ENCODE measurements at places on chromosomes 5 and 9.

GRCh38 chr9:101849102-101849707 lies 110.8 kb upstream of the GRIN3A start:
- no peak for DNase-seq

GRCh38 chr9:113724202-113724601 lies 151.9 kb upstream of the ZNF618 start:
- DNase-seq: no peak

GRCh38 chr9:128124451-128124850 lies 3.1 kb downstream of the PTGES2 start:
- peak; percentile 22 for DNase-seq

GRCh38 chr5:1732945-1733344 lies 66.7 kb downstream of the MRPL36 start:
- peak; percentile 21 for DNase-seq

GRCh38 chr5:173971681-173972345 lies 17.2 kb upstream of the C5orf47 start:
- DNase-seq: no peak

DNA sequence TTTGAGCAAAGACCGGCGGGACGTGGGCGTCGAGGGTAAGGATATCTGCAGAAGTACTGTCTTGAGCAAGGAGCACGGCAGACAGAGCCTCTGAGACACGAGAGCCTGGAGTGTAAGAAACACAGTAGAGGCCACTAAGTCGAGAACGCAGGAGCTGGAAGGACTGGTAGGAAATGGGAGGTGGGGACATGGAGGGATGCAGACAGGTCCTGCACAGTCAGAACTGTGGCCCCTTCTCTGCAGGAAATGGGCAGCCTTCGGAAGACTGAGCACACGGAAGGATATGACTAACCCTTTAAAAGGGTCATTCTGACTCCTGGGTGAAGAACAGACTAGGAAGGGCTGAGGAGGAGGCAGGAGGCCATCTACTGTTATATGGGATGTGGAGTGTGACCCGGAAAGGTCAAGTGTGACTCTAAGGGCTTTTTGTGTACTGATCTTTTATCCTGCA lies 1.4 kb upstream of the CAMSAP1 start:
- DNase-seq: no peak
